ENCODE measurements at places on chromosomes 7 and 10.
A peak's percentile ranks its signal among the peaks of the same experiment; 100 is the strongest.

GRCh38 chr7:45048748-45049147 is 40.0 kb downstream of the NACAD start:
- DNase-seq = no peak

DNA sequence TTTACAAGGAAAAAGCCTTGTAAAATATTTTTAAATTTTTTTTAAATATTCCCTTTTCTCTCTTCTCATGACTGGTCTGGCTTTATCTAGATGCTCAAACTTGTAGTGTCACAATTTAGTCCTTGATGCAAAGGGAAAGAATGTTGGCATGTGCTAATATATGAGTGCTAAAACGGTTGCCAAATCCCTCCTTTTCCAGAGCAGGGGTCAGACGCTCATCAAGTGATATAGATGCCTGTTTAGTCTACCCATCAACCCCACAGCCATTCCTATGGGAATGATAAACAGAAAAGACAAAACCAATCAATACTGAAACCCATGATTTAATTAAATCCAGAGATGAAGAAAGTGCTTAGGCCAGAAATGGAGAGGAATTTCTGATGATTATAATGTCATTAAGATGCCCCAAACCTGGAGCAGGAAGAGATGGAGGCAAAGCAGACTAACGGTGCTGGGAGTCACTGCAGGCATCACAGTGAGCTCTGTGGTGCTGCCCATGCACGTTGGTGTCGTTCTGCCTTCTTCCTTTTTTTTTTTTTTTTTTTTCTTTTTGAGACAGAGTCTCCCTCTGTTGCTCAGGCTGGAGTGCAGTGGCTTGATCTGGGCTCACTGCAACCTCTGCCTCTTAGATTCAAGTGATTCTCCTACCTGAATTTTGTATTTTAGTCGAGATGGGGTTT is 210.1 kb upstream of the STK17A start:
- DNase-seq = no peak

DNA sequence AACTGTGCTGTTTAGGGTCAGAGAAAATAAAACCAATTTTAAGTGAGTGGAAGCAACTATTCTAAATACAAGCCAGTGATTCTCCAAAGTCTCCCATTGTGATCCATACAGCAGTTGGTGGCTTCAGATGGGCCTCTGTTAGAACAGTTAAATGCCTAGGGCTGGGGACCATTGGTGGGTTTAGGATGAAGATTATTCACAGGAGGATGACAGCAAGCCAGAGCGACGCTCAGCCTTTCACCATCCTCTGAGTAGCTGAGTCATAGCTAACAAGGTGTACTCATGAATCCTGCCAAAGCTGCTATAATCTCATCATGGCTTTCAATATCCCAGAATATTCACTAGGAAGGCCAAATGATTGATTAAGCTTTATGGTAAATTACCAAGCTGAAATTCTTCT is 39.6 kb downstream of the STARD3NL start:
- DNase-seq = no peak

DNA sequence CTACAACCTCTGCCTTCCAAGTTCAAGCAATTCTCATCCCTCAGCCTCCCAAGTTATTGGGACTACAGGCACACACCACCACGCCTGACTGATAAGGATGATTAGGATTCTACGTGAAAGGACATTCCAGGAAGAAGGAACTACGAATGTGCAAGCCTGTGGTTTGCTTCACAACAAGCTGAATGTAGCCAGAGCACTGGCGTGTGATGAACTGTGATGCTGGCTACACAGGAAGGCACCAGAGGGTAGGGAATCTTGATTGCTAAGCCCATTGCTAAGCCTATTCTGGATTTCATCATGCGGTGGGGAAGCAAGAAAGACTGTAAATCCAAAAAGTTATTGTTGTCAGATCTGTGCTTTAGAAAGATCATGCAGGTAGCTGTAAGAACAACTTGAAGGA is 72.3 kb upstream of the SRRM3 start:
- peak; percentile 8 for DNase-seq

DNA sequence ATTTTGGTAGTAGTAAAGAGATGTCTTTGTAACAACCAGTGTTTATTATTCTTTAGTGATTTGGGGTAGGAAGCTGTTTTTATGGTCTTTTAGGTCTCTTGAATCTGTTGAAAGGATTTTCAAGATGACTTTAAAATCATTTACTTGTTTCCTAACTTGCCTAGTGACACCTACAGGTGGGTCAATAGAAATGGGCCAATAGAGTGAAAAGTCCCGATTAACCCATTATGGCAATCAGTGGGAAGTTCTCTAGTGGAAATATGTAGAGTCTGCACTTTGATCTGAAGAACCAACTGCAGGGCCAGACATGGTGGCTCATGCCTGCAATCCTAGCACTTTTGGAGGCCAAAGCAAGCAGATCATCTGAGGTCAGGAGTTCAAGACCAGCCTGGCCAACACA is 374.7 kb upstream of the BMPER start:
- no peak for DNase-seq

DNA sequence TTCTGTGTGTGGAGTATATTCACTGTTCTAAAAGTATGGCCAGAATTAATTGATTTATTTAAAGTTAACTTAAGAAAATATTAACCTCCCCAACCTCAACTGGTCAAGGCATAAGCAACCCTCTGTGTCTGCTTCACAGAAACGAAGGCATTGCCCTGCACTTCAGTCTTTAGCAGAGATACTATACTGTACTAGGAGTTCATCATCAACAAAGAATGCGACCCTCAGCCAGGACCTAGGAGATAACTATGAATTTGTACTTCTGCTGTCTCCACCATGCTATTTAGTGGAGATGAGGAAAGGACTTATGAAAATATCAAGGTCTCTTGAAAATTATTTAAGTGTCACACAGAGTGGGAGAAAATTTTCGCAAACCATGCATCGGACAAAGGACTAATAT is 35.7 kb upstream of the SEMA3D start:
- no peak for DNase-seq

GRCh38 chr7:143259765-143260164 is 3.5 kb upstream of the GSTK1 start:
- DNase-seq = no peak

DNA sequence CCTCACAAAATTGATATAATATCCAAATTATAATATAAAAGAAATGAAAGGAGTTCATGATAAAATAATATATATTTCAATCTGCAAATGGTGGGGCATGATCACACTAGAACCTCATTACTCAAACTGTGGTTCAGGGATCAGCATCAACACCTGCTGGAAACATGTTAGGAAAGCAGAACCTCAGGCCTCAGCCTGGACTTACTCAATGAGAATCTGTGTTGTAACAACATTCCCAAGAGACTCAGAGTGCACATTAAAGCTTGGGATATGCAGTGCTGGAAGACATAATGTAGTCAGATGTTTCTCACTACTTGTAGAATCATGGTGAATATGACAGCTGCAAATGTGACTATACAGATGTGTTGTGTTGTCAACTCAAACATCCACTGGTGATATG is 81.7 kb upstream of the ITPRID1 start:
- no peak for DNase-seq

GRCh38 chr10:816958-817357 is 114.5 kb downstream of the LARP4B start:
- DNase-seq = no peak

GRCh38 chr10:112353046-112353445 is 20.9 kb upstream of the ACSL5 start:
- no peak for DNase-seq

- peak; percentile 27 for DNase-seq
Observed at GRCh38 chr10:60942788-60943315, 1.1 kb downstream of the RHOBTB1 start.

- no peak for DNase-seq
Observed at GRCh38 chr10:9834434-9834833, 1183.2 kb upstream of the CELF2 start.

GRCh38 chr10:103667356-103667755 is 173.9 kb downstream of the NEURL1 start:
- peak; percentile 71 for DNase-seq

DNA sequence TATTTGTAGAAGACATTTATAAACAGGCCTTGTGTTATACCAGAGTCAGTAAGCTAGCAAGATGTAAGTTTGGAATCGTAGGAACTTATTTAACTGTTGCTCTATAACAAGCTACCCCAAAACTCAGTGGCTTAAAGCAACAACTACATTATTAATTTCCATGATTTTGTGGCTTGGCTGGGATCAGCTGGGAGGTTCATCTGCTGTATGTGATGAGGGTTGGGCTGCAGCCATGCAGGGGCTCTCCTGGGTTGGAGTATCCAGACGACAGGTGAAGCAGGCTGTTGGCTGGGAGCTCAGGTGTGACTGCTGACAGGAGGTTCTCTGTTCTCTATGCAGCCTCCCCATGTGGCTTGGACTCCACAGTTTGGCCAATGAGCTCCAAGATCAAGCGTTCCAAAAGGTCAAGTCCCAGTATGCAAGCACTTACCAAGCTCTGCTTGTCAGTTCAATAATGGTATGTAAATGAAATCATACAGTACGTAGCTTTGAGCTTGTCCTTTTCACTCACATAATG is 52.4 kb downstream of the GPR26 start:
- no peak for DNase-seq

- DNase-seq = no peak
Observed at GRCh38 chr10:36017137-36017536, 375.0 kb upstream of the FZD8 start.

GRCh38 chr10:35379226-35380137 is 43.2 kb downstream of the CCNY start:
- DNase-seq = peak; percentile 39

GRCh38 chr10:125479059-125479458 is 203.9 kb downstream of the TEX36 start:
- DNase-seq = no peak

GRCh38 chr7:47266799-47267198 is 315.1 kb downstream of the TNS3 start:
- no peak for DNase-seq

GRCh38 chr7:136138991-136139390 is 161.8 kb upstream of the MTPN start:
- no peak for DNase-seq

- no peak for DNase-seq
Observed at GRCh38 chr7:151451626-151452571, 12.0 kb upstream of the CRYGN start.

- no peak for DNase-seq
Observed at GRCh38 chr7:84821671-84822534, 365.0 kb downstream of the SEMA3D start.

- no peak for DNase-seq
Observed at GRCh38 chr10:1492641-1493040, 244.7 kb downstream of the ADARB2 start.

GRCh38 chr10:130425881-130426435 is 289.8 kb downstream of the GLRX3 start:
- DNase-seq = no peak

- DNase-seq = no peak
Observed at GRCh38 chr10:52318822-52319464, 4.9 kb downstream of the DKK1 start.

DNA sequence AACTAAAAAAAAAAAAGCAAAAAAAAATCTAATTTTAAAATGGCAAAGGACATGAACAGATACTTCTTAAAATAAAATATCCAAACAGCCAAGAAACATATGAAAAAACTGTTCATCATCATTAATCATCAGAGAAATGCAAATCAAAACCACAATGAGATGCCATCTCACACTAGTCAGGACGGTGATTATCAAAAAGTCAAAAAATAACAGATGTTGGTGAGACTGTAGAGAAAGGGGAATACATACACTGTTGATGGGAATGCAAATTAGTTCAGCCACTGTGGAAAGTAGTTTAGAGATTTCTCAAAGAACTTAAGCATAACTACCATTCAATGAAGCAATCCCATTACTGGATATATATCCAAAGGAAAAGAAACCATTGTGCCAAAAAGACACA is 30.2 kb downstream of the COBL start:
- no peak for DNase-seq

GRCh38 chr10:70561070-70561469 is 41.5 kb downstream of the PRF1 start:
- peak; percentile 68 for DNase-seq

GRCh38 chr7:110633313-110633712 is 457.6 kb upstream of the LRRN3 start:
- DNase-seq = no peak

- no peak for DNase-seq
Observed at GRCh38 chr10:121232494-121232893, 365.8 kb downstream of the FGFR2 start.

- no peak for DNase-seq
Observed at GRCh38 chr10:67622984-67623383, 73.0 kb downstream of the CTNNA3 start.
